Naive B cell (primary cell): ENCODE measurements at places on chromosomes 16 and 17. TPM values are rescaled to one million over a fixed set of nuclear protein-coding genes. Genes with fewer than 3 reads are reported as not detected.

DNA sequence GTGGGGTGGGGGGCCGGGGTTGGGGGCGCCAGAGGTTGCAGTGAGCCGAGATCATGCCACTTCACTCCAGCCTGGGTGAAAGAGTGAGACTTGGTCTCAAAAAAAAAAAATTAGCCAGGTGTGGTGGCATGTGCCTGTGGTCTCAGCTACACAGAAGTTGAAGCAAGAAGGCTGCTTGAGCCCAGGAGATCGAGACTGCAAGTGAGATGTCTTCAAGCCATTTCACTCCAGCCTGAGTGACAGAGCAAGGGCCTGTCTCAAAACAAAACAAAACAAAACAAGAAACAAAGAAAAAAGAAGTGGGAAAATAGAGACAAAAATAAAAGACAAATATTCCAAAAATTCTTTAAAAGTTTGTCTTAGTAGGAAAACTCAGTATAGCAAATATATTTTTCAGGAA is 135.1 kb upstream of the CORO6 start:
- peak overlapping the region; percentile 97 for H3K27ac ChIP-seq
- no peaks in the 10 kb centered on the region for H3K27me3 ChIP-seq
- peak overlapping the region; percentile 43 for H3K4me3 ChIP-seq
- DNase-seq: no peak
- peaks cover 38% of the 10 kb centered on the region for H3K4me1 ChIP-seq

GRCh38 chr17:45241328-45242028 is 19.8 kb downstream of the FMNL1 start:
- peaks cover 34% of the 10 kb centered on the region for H3K36me3 ChIP-seq
- H3K4me1 ChIP-seq: peaks cover 12% of the 10 kb centered on the region
- H3K4me3 ChIP-seq: no peak overlapping the region
- H3K27me3 ChIP-seq: no peaks in the 10 kb centered on the region
- DNase-seq: no peak

DNA sequence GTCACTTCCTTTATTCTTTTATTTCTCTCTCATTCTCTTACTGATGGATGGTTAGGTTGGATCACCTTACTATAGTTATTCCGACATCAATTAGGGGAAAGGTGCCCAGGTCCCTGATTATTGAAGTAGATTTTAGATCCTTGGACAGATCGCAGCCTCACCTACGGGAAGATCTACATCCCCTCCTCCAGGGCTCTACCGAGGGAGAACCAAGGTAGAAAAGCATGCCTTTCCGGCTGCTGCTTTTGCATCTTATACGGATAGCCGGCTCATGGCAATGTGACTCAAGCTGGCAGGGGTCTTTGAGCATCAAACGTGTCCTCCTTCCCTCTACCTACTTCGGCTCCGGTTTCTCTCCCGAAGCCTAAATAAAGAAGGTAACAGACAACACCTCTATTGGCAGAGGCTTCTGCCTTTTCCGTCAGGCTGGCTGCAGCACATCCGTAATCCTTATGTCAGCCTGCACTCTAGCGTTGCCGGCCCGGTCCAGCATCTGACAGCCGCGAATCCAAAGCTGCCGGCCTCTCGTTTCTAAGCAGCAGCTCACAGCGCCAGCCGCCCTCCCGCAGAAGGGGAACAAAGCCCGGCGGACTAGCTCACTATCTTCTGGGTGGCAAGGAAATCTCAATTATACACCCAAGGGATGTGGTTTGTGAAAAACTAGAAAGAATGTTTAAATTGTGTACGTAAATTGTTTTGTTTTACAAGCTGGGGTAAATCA is 46.9 kb downstream of the IRX6 start:
- H3K4me1 ChIP-seq: no peaks in the 10 kb centered on the region
- no peaks in the 10 kb centered on the region for H3K36me3 ChIP-seq
- H3K27ac ChIP-seq: no peak overlapping the region

DNA sequence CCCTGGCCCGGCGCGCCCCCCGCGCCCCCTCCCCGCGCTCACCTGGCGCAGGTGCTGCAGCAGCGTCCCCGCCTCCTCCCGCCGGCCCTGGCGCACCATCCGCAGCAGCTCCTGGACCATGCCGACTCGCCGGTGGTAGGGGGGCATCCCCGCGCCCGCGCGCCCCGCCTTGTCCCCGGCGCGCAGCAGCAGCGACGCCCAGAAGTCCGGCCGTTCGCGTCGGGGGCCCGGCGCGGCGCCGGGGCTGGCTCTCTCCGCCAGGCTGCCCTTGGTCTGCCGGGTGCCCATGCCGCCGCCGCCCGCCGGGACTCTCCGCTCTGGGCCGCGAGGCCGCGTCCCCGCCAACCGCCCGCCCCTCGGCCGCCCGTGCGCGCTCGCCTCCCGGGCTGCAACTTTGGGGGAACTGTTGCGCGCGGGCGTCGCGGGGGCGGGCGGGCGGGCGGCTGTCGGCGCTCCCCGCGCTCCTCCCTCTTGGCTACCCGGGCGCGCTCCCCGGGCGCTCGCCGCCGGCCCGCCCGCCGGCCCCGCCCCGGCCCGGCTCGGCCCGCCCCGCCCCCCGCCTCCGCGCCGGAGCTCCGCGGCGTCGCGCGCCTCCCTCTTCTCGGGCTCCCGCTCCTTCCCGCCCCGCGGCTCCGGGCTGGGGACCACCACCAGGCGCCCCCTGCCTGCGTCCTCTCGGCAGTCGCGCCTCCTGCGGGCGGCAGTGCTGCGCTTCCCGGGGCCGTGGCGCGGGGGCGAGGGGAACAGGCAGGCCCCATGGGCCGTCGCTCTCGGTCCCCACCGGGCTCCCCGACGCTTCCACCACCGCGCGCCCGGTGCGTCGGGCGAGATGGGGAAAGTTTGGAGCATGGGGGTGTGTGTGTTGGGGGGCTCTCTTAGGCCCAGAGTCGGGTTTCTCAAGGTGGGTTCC is at the start of gene LRRC75A:
Gene LRRC75A, minus strand, starts transcription at position 491 of the 910 bp plus-strand sequence. Its CDS starts 203 bp downstream, at position 288.
- no peaks in the 10 kb centered on the region for H3K36me3 ChIP-seq
- H3K4me3 ChIP-seq: peak within 1 kb of the TSS; percentile 83
- peaks cover 13% of the 10 kb centered on the region for H3K4me1 ChIP-seq
- H3K27ac ChIP-seq: no peak within 1 kb of the TSS
- DNase-seq: peak; percentile 31
- peaks cover 8% of the 10 kb centered on the region for H3K27me3 ChIP-seq

DNA sequence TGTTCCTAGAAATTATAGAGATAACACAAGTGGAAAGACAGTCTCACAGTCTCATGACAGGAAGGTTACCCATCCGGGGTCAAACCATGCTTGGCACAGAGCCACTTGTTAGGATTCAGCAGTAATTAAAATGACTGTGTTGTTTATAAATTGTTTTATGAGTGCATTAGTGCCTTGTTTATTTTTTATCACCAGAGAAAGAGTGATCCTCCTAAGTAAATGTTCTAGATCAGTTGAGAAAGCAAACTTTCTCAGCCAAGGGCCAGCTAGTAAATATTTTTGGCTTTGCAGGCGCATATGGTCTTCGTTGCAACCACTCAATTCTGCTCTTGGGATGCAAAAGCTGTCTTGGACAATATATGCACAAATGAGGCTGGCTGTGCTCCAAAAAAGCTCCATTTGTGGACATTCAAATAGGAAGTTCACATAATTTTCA is 253.9 kb upstream of the CACNG5 start:
- no peaks in the 10 kb centered on the region for H3K4me1 ChIP-seq
- H3K27ac ChIP-seq: no peak overlapping the region
- no peak overlapping the region for H3K4me3 ChIP-seq
- no peak for DNase-seq
- no peaks in the 10 kb centered on the region for H3K36me3 ChIP-seq
- no peaks in the 10 kb centered on the region for H3K27me3 ChIP-seq

DNA sequence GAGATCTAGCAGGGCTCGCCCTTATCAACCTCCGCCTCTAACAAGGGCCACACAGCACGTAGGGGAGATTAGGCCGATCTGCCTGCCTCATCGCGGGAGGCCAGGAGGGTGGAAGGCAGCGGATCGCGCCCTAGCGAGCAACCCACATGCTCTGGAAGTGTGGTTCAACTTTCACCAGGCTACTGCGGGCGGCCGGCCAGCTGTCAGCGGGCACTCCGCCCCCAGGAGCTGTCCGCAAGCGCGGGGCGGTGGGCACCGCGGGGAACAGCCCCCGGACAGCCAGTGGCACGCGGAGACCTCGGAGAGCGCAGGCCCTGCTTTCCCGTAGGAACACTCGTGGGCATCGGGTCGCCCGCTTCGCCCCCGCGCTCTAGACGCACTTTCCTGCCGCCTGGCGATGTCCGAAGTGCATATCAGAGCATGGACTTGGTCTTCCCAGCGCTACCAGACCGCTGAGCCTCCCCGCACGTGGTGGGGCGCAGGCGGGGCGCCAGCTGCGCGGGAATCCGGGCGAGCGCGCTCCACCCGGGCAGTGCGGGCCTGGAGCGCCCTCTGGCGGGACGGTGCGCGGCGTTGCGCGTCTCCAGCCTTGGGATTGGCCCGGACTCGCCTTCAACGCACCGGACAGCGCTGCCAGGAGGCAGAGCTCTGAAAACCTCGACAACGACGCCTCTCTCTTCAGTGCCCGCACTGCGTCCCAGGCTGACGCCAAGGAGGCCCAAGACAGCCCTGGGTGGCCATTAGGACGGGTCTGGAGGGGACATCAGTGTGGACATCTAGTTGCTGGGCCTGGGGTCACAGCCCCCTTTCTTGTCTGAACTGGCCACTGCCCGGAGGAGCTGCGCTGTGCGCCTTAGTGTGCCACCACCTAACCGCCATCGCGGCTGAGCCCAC is 3.6 kb upstream of the ZNHIT3 start:
- peaks cover 7% of the 10 kb centered on the region for H3K36me3 ChIP-seq
- peak overlapping the region; percentile 75 for H3K4me3 ChIP-seq
- peaks cover 33% of the 10 kb centered on the region for H3K27me3 ChIP-seq
- peaks cover 33% of the 10 kb centered on the region for H3K4me1 ChIP-seq

GRCh38 chr16:13426736-13427135 is 493.2 kb upstream of the ERCC4 start:
- H3K4me3 ChIP-seq: no peak overlapping the region
- DNase-seq: no peak
- no peak overlapping the region for H3K27ac ChIP-seq
- no peaks in the 10 kb centered on the region for H3K4me1 ChIP-seq
- no peaks in the 10 kb centered on the region for H3K27me3 ChIP-seq
- no peaks in the 10 kb centered on the region for H3K36me3 ChIP-seq

- peak overlapping the region; percentile 91 for H3K27ac ChIP-seq
- peaks cover 24% of the 10 kb centered on the region for H3K4me1 ChIP-seq
- peak; percentile 89 for DNase-seq
- no peaks in the 10 kb centered on the region for H3K27me3 ChIP-seq
- H3K4me3 ChIP-seq: peak overlapping the region; percentile 95
Observed at GRCh38 chr16:89721546-89722391, 432 bp downstream of the ZNF276 start.

DNA sequence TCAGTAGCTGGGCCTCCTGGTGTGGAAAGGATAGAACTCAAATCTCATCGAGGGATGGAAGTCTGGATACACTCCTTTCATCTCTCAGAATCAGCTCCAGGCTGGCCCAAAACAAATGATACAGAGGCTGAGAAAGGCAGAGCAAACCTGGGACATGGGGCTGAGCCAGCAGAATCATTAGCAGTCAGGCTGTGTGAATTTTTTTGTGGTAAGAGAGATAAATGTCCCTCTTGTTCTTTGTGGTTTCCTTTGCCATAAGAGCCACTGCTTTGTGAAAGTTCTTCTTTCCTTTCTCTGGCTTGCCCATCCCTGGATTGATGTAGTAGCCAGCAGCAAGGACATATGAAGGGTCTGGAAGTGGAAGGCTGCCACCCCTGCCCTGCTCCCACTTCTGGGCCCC is 146.2 kb downstream of the CDH13 start:
- DNase-seq: no peak
- peaks cover 20% of the 10 kb centered on the region for H3K4me1 ChIP-seq
- H3K27me3 ChIP-seq: peaks cover 10% of the 10 kb centered on the region

- no peak overlapping the region for H3K27ac ChIP-seq
- H3K27me3 ChIP-seq: no peaks in the 10 kb centered on the region
- H3K4me3 ChIP-seq: no peak overlapping the region
- no peaks in the 10 kb centered on the region for H3K4me1 ChIP-seq
- no peak for DNase-seq
Observed at GRCh38 chr16:76784530-76784929, 406.5 kb upstream of the MON1B start.

The ALOX12 gene
- 1.00 TPM for polyA plus RNA-seq

The TEX19 gene
- not detected for polyA plus RNA-seq

The TPPP3 gene
- not detected for polyA plus RNA-seq

The CNGB1 gene
- not detected for polyA plus RNA-seq

The ACAP1 gene
- polyA plus RNA-seq: 158 TPM

The ETV4 gene
- polyA plus RNA-seq: not detected

The KRTAP3-2 gene
- not detected for polyA plus RNA-seq

The NDRG4 gene
- polyA plus RNA-seq: 0.17 TPM

The NXN gene
- not detected for polyA plus RNA-seq
